ENCODE measurements at places on chromosomes 3 and 15. TPM values are rescaled to one million over a fixed set of nuclear protein-coding genes. Genes with fewer than 3 reads are reported as not detected.

DNA sequence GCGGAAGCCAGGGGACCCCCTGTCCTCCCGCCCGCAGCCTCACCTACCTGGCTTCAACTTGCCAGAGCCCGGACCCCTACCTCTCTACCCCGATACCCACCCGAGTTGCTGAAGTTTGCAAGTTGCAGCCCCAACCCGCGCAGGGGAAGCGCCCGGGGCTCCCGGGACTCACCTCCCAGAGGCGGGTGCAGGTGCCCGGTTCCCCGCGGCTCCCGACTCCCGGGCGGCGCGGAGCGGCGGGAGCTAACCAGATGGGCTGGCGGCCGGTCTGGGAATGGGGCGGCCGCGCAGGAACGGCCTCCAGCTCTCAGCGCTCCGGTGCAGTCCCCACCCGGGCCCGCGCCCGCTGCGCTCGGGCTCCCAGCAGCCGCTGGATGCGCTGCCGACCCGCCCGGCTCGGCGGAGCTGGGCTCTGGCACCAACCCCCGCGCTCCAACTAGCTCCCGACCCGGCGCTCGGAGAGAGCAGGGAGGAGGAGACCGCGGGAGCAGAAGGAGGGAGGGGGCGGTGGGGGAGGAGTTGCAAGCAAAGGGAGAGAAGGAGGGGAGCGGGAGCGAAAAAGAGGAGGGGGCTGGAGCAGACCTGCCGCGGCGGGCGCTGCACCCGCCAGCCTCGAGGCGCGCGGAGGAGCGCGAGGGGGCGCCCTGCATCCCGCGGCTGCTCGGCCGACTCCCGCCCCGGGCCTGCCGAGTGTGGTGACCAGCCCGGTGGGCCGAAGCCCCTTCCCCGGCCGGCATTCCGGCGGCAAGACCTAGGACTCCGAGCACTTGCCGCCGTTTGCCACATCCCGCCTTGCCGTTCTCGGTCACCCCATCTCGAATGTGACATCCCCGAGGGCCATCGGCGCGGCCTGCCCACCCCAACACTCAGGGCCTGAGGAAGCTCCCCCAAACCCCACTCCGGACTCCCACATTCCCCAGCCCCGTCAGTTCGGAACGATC lies at the start of gene SEMA5B:
SEMA5B (minus strand) TSS at position 472 of the 941 bp plus-strand sequence. CDS start 66,500 bp downstream, outside the sequence.
- H3K27ac ChIP-seq: no peak within 1 kb of the TSS
- peak within 1 kb of the TSS; percentile 57 for H3K4me3 ChIP-seq
- DNase-seq: peak; percentile 82
- H3K4me1 ChIP-seq: peaks cover 16% of the 10 kb centered on the region
- no peaks in the 10 kb centered on the region for H3K36me3 ChIP-seq

Gene SLC38A3
- 4.2 TPM for polyA plus RNA-seq

- H3K27me3 ChIP-seq: no peaks in the 10 kb centered on the region
- H3K27ac ChIP-seq: no peak overlapping the region
- H3K4me1 ChIP-seq: no peaks in the 10 kb centered on the region
- no peak overlapping the region for H3K4me3 ChIP-seq
- peak; percentile 35 for DNase-seq
Measured at GRCh38 chr15:101458158-101458900, 31.2 kb downstream of the PCSK6 start.

DNA sequence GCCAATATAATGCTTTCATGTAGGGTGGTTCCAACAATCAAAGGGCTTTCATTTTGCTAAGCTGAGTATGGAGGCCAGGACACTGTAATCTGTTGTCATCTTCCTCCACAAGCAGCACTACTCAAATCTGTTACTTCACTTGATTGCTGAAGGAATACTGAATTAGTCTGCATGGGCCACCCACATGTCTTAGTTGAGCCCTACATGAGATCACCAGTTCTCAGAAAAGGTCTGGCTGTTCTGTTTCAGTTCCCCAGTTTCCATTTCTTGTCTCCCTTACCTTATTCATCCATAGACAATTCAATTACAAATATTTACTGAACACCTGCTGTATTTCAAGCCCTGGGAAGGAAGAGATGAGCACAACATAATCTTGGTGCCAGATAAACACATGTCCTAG lies 119.2 kb downstream of the FHIT start:
- H3K36me3 ChIP-seq: no peaks in the 10 kb centered on the region
- no peak overlapping the region for H3K4me3 ChIP-seq
- H3K4me1 ChIP-seq: no peaks in the 10 kb centered on the region
- no peaks in the 10 kb centered on the region for H3K27me3 ChIP-seq

- H3K36me3 ChIP-seq: no peaks in the 10 kb centered on the region
- no peak overlapping the region for H3K4me3 ChIP-seq
- no peaks in the 10 kb centered on the region for H3K27me3 ChIP-seq
- no peak overlapping the region for H3K27ac ChIP-seq
- no peaks in the 10 kb centered on the region for H3K4me1 ChIP-seq
Measured at GRCh38 chr15:95742836-95743235, 587.7 kb upstream of the NR2F2 start.

GRCh38 chr3:170600005-170600624 lies 14.2 kb upstream of the SLC7A14 start:
- no peaks in the 10 kb centered on the region for H3K4me1 ChIP-seq
- H3K27ac ChIP-seq: no peak overlapping the region
- no peak overlapping the region for H3K4me3 ChIP-seq
- no peaks in the 10 kb centered on the region for H3K27me3 ChIP-seq

GRCh38 chr15:52139599-52140462 lies 27.3 kb upstream of the BCL2L10 start:
- no peaks in the 10 kb centered on the region for H3K27me3 ChIP-seq
- peak; percentile 82 for DNase-seq
- peak overlapping the region; percentile 33 for H3K27ac ChIP-seq
- no peak overlapping the region for H3K4me3 ChIP-seq
- H3K36me3 ChIP-seq: peaks cover 3% of the 10 kb centered on the region

Measured in kidney (tissue), 22 donors.